ENCODE measurements at places on chromosomes 5 and 9.

- DNase-seq = no peak
Observed at GRCh38 chr5:31537851-31538250, 5.8 kb downstream of the C5orf22 start.

DNA sequence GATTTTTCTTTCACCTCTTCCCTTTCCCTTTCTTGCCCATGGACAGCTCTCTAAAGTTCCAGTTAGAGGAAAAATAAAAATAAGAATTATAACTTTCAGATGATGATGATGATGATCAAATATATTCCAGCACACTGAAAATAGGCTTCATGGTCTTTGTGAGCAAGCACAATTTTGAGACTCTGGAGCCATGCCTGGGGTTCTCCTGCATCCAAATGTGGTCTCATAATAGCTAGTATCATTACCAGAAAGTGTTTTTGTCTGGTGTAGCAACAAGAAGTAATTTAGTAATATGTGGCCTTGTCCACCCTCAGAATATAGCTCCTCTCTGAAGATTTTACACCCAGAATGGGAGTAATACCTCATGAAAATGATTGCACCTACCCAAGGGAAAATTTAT lies 150.4 kb downstream of the SNCAIP start:
- no peak for DNase-seq

- DNase-seq = no peak
Observed at GRCh38 chr5:98309785-98310598, 463.5 kb upstream of the RGMB start.

DNA sequence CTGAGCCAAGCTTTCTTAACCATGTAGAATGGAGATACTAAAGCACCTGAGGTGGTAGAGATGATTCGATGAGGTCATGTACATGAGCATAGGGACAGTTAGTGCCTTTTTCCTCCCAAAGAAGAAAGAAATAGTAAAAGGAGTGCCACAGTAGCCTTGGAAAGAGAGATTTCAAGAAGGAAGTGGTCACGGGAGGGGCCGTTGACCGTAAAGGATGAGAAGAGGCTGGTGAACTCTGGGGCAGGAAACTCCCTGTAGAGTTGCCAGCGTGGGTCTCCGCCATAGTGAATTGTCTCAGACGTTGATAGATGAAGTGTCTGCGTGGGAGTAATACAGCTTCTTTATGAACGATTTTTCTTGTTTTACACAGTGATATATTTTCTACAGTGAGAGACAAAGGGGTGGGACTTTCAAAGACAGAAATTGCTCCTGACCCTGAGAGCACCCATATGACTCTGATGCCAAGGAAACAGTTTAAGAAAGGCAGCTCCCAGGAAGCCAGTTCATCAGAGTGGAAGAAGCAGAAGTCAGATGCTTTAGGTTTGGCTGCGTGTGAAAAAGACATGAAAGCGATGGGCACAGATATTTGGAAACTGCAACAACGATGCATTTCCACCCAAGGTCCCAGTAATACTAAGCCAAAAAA lies 41.3 kb downstream of the UGCG start:
- DNase-seq = peak; percentile 47

DNA sequence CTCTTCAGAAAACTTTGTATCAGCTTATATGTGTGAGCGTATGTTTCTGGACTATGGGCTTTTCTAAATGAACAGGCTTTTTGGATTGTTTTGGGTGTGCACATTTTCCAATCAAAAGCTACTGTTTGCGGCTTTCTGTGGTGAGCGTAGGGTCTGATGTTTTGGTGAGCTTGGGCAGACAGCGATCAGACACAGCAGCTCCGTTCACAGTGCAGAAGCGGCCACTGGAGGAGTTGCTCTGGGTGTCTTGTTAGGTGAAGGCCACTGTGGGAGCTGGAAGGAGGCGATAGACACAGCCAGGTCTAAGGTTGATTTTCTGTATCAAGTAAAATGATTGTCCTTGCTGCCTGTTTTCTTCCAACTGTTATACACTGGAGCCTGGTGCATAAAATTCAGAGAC lies 11.1 kb downstream of the PRRC2B start:
- no peak for DNase-seq

DNA sequence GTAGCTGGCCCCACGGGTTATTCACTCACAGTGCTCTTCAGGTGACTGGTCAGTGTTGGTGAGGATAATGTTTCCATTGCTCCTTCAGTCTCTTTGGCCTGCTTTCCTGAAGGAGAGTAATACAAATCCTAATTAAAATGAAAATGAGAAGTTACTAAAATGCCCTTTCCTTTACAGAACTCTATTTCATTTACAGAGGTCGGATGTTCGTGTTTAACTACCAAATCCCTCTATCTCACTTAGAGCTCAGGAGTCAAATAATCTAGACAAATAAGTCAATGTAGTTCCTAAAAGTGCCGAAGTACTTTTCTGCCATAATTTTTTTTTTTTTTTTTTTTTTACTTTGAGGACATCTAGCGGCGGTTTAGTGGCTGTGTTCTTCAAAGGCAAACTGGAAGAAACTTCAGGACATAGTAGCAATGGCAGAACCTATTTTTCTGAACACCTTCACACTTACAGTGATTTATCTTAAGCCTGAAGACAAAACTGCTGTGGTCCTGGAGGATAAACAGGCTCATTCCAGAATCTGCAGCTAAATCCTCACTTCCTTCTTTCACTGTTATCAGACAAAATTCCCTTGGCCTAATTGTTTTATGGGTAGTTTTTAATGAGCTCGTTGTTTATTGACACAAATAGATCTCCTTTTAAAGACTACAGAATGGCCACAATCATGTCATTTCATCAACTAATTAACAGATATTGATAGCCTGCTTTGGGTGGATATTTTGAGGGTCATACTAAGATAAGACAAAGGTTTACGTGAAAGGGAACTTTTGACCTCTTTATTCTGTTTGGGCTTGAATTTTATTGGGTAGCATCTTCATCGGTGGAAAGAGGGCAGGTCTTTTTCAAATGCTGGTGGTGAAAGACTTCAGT lies 207.6 kb upstream of the DMRTA1 start:
- DNase-seq = no peak

GRCh38 chr5:127515693-127516440 lies 1.6 kb upstream of the PRRC1 start:
- DNase-seq = no peak

GRCh38 chr5:6644794-6645241 lies 11.6 kb downstream of the SRD5A1 start:
- no peak for DNase-seq

DNA sequence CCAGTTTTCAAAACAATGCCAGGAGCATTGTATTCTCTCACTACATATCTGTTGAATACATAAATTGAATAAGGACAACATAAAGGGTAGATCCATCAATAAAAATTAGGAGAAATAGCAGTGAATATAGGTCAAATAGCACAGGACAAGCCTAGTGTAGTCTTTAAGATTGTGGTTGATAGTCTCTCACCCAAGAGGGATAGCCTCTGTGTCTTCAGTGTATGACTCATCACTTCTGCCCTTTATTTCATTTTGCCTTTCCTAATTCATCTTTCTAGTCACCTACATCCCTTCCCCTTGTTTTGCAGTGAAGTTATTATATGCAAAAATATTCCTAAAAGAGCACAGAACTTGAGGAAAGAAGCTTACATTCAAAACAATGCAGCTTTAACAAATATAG lies 335.0 kb upstream of the TUSC1 start:
- DNase-seq = no peak

- no peak for DNase-seq
Observed at GRCh38 chr5:149816661-149817060, 86.6 kb downstream of the PPARGC1B start.

GRCh38 chr9:97572196-97572891 lies 60.8 kb downstream of the TSTD2 start:
- no peak for DNase-seq

- DNase-seq = peak; percentile 36
Observed at GRCh38 chr5:176578391-176578808, 29.3 kb downstream of the CDHR2 start.

DNA sequence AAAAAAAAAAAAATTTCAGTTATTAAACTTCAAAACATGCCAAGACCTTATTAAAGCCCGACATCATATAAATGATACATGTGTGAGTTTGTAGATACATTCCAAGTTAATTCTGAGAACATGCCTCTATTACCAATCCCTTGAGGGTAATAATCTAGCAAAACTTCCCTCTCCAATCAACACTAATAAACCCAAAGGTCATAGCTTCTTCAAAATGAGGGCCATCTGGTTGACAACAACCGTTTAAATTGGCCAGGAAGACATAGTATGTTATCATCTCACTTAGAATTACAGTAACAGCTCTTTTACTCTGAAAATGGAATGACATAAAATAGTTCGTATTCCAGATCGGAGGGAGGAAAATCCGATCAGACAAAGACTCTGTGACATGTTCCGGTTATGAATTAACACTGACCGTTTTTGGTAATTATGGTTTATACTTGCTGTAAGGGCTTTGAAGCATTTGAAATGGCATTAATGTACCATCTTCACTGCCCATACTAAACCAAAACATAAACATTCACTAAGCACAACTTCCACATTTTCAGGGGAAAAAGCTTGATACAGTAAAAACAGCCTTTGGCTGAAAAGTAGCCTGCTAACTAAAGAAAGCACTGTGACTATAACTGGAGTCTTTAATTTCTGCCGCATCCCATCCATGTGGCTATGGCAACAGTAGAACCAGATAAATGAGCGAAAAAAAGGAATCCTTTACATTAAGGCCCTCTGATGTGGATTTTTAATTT lies 50.3 kb downstream of the ANKH start:
- DNase-seq = no peak

GRCh38 chr9:3850098-3850497 lies 324.3 kb upstream of the RFX3 start:
- DNase-seq = no peak

DNA sequence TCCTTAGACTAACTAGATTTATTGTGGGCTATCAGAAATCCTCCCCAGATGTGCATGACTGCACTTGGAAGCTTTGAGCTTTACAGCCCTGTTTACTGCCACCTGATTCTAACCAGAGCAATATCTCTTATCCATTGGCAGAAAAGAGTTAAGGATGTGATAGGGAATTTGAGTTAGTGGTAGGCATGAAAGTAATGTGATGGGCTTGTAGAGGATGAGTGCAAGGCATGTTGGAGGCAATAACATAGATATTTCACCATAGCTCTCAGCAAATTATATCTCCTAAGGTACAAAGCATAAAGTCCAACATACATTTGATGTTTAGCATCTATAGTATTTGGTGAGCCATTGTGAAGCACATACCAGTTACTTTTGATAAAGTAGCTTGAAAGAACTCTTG lies 103.8 kb downstream of the INVS start:
- no peak for DNase-seq

Data from central memory CD4-positive, alpha-beta T cell (primary cell).